Smooth muscle cell of the umbilical artery (primary cell): ENCODE measurements at places on chromosomes 2 and 18. TPM values are rescaled to one million over a fixed set of nuclear protein-coding genes. Genes with fewer than 3 reads are reported as not detected.

Gene RMND5A
- total RNA-seq = 15.7 and 20.5 TPM in 2 replicates

Gene TMEM87B
- 74.7 and 115 TPM in 2 replicates for total RNA-seq

Gene PDE11A
- total RNA-seq = 0.30 and 2.2 TPM in 2 replicates

Gene POTEC
- not detected in 2 replicates for total RNA-seq

Gene SLC4A5
- total RNA-seq = 0.83 TPM in 1 of 2 replicates, not detected in the other

Gene ARHGAP25
- total RNA-seq = 0.18 and 0.30 TPM in 2 replicates

Gene METAP1D
- total RNA-seq = 5.3 and 7.2 TPM in 2 replicates

Gene UGT1A4
- not detected in 2 replicates for total RNA-seq

Gene SIX3
- total RNA-seq = not detected in 2 replicates

Gene TCF4
- 64.4 and 70.0 TPM in 2 replicates for total RNA-seq

Gene SERTAD2
- 9.8 and 20.7 TPM in 2 replicates for total RNA-seq

Gene CDH2
- total RNA-seq = 523 and 677 TPM in 2 replicates

Gene PROM2
- total RNA-seq = 0.30 and 0.83 TPM in 2 replicates

Gene MLPH
- total RNA-seq = 11.6 and 50.9 TPM in 2 replicates

Gene SH2D6
- not detected in 2 replicates for total RNA-seq

Gene C1QL2
- not detected in 2 replicates for total RNA-seq

Gene COLEC11
- total RNA-seq = 0.18 and 2.4 TPM in 2 replicates

Gene EFHD1
- not detected in 2 replicates for total RNA-seq

Gene ANXA4
- 19.0 and 30.7 TPM in 2 replicates for total RNA-seq
